ENCODE measurements at places on chromosomes 6 and 20. TPM values are rescaled to one million over a fixed set of nuclear protein-coding genes. Genes with fewer than 3 reads are reported as not detected.

GRCh38 chr6:12527339-12527738, 189.2 kb upstream of the PHACTR1 start:
- H3K4me1 ChIP-seq, result peaks cover 9% of the 10 kb centered on the region
- H3K4me3 ChIP-seq, result no peak overlapping the region
- H3K27me3 ChIP-seq, result no peaks in the 10 kb centered on the region
- DNase-seq, result no peak
- no peak overlapping the region for H3K27ac ChIP-seq

GHRH gene
- total RNA-seq, result not detected

- H3K36me3 ChIP-seq, result no peaks in the 10 kb centered on the region
- H3K4me3 ChIP-seq, result no peak overlapping the region
- DNase-seq, result no peak
- no peak overlapping the region for H3K27ac ChIP-seq
- H3K27me3 ChIP-seq, result no peaks in the 10 kb centered on the region
These were observed 280.0 kb downstream of the SOX4 start for GRCh38 chr6:21873562-21873961.

DNA sequence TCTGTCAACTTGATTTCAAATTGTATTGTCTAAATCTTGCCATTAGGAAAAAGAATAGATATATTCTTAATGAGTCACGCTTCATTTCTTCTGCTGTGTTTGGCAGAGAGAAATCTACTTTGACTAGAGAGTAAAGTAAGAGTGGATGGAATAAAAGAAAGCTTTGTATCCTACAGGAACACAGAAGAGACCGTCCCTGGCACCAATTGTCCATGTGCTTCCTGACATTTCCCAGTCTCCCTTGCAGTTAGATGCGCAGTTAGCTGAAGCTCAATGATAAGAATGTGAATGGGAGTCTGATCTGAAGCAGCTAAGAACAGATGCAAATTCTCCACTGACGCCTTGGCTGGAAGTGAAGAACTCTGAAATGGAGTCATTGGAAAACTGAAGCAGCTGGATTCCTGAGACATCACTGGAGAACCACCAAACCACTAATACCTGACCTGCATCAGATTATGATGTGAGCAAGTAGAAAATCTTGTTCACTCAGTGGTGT, 528.2 kb upstream of the MARCKS start:
- H3K4me1 ChIP-seq, result peaks cover 8% of the 10 kb centered on the region
- no peaks in the 10 kb centered on the region for H3K27me3 ChIP-seq
- no peak for DNase-seq
- no peak overlapping the region for H3K27ac ChIP-seq
- H3K36me3 ChIP-seq, result no peaks in the 10 kb centered on the region
- H3K4me3 ChIP-seq, result no peak overlapping the region

DNA sequence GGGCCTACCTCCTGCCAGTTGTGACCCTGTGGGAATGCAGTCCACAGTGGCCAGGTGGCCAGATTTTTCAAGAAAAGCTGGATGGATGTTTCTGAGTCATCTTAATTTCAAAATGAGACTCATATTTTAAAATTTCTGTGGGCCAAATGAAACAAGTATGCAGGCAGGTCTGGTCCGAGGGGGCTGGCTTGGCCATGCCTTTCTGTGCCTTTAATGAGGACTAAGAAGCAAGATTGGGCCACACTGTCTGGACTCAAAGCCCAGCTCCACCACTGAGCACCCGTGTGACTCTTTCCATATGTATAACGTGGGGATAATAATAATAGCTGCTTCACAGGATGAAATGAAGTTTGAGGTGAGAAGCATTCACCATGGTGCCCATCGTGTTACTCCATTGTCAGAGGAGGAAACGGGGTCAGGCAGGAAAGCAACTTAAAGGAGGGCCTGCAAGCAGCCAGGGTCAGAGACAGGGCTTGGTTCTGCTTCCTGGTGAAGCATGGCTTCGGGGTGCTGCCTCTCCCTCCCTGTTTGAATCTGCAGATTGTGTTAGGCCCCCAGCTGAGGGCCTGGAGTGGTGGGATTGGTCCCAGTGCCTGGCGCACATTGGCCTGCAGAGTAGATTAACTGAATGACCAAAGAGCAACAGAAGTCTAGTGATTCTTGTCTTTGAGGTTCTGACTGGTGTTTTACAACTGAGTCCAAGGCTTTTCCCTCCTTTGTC, 3.8 kb downstream of the SOX12 start:
- no peaks in the 10 kb centered on the region for H3K36me3 ChIP-seq
- no peaks in the 10 kb centered on the region for H3K27me3 ChIP-seq
- peaks cover 21% of the 10 kb centered on the region for H3K4me1 ChIP-seq

- no peaks in the 10 kb centered on the region for H3K36me3 ChIP-seq
- H3K4me3 ChIP-seq, result no peak overlapping the region
- no peaks in the 10 kb centered on the region for H3K27me3 ChIP-seq
- DNase-seq, result no peak
These were observed 51.3 kb upstream of the REV3L start for GRCh38 chr6:111534231-111534751.

DNA sequence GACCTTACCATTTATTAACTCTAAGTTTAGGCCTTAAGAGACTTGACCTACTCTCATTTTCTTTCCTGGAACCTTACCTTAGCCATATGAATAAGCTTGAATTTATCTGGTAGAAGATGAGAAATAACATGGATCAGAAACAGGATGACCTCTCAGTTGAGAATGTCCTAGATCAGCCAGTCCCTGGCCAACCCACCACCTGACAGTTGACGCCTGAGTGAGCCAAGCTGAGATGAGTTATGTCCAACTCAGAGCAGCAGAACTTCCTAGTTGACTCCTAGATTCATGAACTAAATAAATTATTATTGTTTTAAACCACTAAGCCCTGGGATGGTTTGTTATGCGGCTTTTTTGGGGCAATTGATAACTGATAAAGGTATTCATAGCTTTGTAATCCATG, 233.0 kb upstream of the RAB32 start:
- no peaks in the 10 kb centered on the region for H3K27me3 ChIP-seq
- H3K4me3 ChIP-seq, result no peak overlapping the region
- DNase-seq, result no peak
- H3K4me1 ChIP-seq, result no peaks in the 10 kb centered on the region

COL9A1 gene
- total RNA-seq, result 36.9 TPM

GRCh38 chr6:137043710-137044365, 927 bp downstream of the IL20RA start:
- H3K27me3 ChIP-seq, result peaks cover 71% of the 10 kb centered on the region
- no peaks in the 10 kb centered on the region for H3K36me3 ChIP-seq
- H3K27ac ChIP-seq, result no peak overlapping the region
- H3K4me1 ChIP-seq, result peaks cover 6% of the 10 kb centered on the region
- DNase-seq, result peak; percentile 62
- peak overlapping the region; percentile 68 for H3K4me3 ChIP-seq

DNA sequence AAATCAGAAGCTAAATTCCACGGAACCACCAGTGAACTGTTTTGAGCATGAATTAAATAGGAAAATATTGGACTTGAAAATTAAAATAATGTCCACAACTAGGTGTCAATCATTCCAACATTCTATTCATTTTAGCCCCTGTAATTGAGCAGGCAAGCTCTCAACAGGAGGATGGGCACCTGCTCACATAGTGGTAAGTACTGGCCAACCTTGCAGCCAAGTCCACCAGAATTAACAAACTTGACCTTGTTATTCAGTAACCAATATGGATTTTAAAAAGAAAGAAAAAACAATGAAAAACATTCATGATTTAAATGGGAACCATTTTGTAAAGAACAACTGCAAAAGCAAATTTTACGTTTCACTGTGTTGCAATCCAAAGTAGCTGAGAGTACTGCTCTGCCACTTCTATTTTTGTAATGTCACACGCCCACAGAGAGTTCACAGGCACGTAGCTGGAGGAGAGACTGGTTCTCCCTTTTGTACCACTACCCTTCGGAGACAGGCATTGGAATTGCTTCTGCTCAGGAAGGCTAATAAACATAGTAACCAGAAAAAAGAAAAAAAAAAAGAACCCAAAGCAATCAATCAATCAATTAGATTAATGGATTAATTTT, 75.2 kb upstream of the F13A1 start:
- no peak for DNase-seq
- H3K4me3 ChIP-seq, result no peak overlapping the region
- no peaks in the 10 kb centered on the region for H3K27me3 ChIP-seq
- H3K36me3 ChIP-seq, result no peaks in the 10 kb centered on the region
- H3K27ac ChIP-seq, result no peak overlapping the region
- H3K4me1 ChIP-seq, result no peaks in the 10 kb centered on the region

KHDC1L gene
- total RNA-seq, result 1.9 TPM

DNA sequence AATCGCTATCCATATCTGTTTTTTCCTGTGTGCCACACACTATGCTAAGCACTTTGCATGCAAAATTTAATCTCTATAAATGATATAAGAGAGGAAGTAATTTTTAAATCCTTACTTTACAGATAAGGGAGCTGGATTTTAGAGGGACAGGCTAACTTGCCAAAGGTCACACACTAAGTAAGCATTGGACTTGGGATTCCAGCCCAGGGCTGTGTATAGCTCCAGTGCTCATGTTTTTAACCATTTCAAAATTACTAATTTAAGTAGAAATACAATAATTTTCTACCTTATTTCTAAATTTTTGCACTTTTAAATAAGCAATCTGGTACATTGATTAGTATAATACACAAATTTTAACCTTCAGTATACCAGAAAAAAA, 144.6 kb downstream of the UST start:
- H3K4me1 ChIP-seq, result peaks cover 21% of the 10 kb centered on the region
- DNase-seq, result no peak
- no peaks in the 10 kb centered on the region for H3K27me3 ChIP-seq
- H3K4me3 ChIP-seq, result no peak overlapping the region

SLC25A27 gene
- 25.9 TPM for total RNA-seq

OR2H1 gene
- total RNA-seq, result not detected

DNA sequence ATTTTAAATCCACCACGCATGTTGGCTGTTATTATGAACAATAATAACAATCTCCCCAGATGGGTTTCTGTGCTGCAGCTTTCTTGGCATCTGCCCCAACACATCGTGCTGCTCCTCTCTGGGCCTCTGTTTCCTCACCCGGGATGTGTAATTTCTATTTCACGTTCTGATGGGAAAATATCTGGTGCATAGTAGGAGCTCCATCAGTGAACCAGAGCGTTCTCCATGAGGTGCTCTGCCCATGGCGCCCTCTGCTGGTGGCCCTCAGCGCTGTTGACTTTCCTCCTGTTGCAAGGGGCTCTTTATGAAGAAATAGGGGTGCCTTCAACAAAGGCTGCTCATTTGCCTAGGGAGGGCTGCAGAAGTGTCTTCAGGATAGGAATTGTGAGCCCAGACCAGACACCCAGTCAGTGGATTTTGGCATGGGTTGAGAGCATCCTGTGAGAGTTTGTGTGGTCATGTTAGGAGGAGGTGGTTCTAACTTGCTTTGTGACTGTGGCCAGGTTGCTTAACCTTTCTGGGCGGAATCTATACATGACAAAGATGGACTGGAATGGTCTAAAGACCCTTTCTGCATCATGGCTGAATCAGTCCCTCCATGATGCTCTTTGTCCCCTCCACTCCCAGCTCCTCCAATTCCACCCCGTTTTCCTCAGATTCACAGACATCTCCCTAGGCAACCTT, 8.1 kb downstream of the SCRT2 start:
- peaks cover 34% of the 10 kb centered on the region for H3K27me3 ChIP-seq
- H3K36me3 ChIP-seq, result no peaks in the 10 kb centered on the region
- peaks cover 7% of the 10 kb centered on the region for H3K4me1 ChIP-seq
- DNase-seq, result peak; percentile 80
- H3K27ac ChIP-seq, result no peak overlapping the region
- no peak overlapping the region for H3K4me3 ChIP-seq

DNA sequence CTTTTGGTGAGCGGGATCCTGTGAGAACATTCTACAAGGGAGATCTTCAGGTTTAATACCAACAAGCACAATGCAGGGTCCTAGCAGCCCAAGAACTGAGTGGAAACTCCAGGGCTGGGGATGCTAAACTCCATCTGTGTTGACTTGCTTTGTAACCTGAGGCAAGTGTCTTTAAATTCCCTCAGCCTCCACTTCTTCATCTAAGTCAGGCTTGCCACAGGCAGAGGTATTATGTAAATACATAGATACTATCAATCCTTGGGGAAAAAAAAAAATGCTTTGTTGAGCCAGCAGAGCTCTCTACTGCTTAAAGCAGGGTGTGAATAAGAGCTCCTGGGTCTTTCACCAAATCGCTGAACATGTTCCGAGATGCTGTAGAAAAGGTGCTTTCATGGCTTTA, 114.2 kb upstream of the PHACTR1 start:
- H3K36me3 ChIP-seq, result no peaks in the 10 kb centered on the region
- no peak for DNase-seq
- peaks cover 21% of the 10 kb centered on the region for H3K4me1 ChIP-seq
- H3K27ac ChIP-seq, result no peak overlapping the region

DNMT3B gene
- 148 TPM for total RNA-seq

DNA sequence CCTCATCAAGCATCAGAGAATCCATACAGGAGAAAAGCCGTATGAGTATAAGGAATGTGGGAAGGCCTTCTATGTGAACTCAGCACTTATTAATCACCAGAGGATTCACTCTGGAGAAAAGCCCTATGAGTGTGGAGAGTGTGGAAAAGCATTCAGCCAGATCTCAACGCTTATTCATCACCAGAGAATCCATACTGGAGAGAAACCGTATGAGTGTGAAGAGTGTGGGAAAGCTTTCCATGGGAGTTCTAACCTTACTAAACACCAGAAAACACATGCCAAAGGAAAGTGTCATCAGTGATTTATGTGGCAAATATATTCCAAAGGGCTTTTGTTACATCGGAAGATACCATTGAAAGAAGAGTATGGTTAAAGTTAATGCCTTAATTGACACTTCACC, 25.4 kb downstream of the ZKSCAN8 start:
- H3K27me3 ChIP-seq, result peaks cover 42% of the 10 kb centered on the region
- H3K4me3 ChIP-seq, result no peak overlapping the region
- no peaks in the 10 kb centered on the region for H3K36me3 ChIP-seq
- H3K4me1 ChIP-seq, result no peaks in the 10 kb centered on the region

Data from neural progenitor cell (in vitro differentiated cells).